ENCODE measurements at places on chromosomes 5 and 9. TPM values are rescaled to one million over a fixed set of nuclear protein-coding genes. Genes with fewer than 3 reads are reported as not detected.

Gene SV2C
- total RNA-seq, result 0.15 TPM

Gene CMBL
- 13.1 TPM for total RNA-seq

Gene TMEM215
- total RNA-seq, result 0.18 TPM

Gene STPG3
- not detected for total RNA-seq

Gene PCDHB10
- 10.3 TPM for total RNA-seq

Gene SUSD3
- 1.2 TPM for total RNA-seq

DNA sequence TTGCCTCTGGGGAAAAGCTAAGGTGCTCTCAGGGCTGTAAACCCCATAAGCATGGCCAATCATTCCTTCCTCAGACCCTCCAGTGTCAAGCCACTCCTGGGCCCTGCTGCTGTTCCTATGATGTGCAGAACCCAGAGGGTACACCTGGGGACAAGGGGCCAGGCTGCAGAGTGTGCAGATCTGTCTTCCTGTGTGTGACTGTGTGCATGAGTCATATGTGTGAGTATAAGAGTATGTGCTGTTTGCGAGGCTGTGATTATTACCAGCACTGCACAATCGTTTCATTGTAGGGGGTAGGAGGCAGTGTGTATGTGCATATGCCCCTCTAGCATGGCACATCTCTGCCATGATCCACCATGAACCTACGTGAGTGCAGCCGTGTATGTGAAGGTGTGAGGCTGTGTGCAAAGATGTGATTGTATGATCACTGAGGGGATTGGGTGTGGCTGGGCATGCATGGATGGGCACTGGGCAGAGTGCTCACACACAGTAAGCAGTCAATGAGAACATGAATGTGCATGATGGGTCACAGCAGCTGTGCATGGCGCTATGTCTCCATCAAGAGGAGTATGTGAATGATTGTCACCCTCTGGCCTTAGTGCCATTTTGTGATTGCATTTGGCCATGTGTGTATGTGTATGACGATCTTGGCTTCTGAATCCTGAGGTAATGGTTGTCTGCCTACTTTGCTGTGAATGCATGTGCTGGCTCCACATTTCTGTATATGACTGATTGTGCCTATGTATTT is 2.4 kb upstream of the OR1K1 start:
- DNase-seq, result no peak

DNA sequence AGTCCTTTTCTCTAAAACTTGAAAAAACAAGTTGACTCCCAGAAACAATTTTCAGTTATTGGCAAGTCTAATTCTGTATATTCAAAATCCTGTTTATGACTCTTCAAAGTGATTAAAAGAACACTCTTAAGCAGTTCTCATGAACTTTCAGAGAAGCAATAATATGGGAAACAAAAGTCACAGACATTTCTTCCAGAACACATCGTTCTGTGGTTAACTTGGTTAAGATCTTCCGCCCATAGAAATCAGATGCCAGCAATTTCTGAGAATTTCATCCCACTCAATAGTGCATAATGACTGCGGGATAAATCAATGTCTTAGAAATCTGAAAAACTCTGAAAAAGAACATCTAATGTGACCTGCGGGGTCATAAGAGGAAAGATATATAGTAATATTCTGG is 300.5 kb downstream of the COX7C start:
- DNase-seq, result no peak

- peak; percentile 54 for DNase-seq
Observed at GRCh38 chr9:112074250-112075008, 100.7 kb downstream of the SUSD1 start.

GRCh38 chr5:91016954-91017700 is 366.0 kb downstream of the ARRDC3 start:
- no peak for DNase-seq

- no peak for DNase-seq
Observed at GRCh38 chr9:69030851-69031645, 4.5 kb upstream of the FXN start.

DNA sequence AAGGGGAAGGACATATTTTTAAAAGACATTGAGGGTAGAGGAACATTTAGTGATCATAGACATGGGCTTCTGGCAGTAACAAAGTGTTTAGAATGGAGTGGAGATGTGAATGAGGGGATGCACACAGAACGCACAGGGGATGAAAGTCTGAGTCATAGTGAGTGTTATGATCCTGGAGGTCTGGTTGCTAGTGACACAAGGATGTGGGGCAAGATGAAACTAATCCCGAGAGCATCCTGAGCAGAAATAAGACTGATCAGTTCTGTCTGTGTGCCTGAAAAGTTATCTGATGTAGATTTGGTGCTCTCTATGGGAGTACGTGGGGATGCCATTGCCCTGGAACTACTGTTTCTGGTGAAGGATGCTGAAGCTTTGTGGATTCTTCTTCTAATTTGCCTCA is 141.1 kb downstream of the CHSY3 start:
- no peak for DNase-seq

GRCh38 chr9:70003901-70004714 is 39.5 kb upstream of the MAMDC2 start:
- no peak for DNase-seq

GRCh38 chr5:76838481-76839261 is 11.1 kb upstream of the S100Z start:
- DNase-seq, result no peak

DNA sequence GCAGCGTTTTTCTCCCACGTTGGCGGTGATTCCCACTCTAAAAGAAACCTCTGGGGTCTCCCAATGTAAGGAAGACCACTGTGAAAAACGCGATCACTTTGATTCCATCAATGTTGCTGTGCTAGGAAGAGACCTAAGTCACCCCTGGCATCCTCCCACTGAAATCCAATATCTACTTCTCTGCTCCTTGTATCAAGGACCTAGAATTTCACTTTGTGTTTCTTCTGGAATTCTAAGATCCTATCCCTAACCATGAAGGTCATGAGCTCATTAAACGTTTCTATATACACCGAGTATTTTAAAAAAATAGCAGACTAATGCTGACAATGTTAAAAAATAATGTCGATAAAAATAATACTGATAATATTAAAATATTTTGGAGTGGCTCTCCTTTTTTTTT is 118.8 kb upstream of the MYO10 start:
- no peak for DNase-seq
